Stimulated activated CD4-positive, alpha-beta T cell treated with anti-CD3 and anti-CD28 coated beads, Interleukin-15, amount 100 ng/mL, for 1 hour (primary cell): ENCODE measurements at places on chromosomes 5 and 9.

- peak; percentile 18 for DNase-seq
Observed at GRCh38 chr9:126690431-126691051, 76.8 kb downstream of the LMX1B start.

GRCh38 chr5:138952962-138953361, 77.8 kb upstream of the LRRTM2 start:
- DNase-seq, result no peak

DNA sequence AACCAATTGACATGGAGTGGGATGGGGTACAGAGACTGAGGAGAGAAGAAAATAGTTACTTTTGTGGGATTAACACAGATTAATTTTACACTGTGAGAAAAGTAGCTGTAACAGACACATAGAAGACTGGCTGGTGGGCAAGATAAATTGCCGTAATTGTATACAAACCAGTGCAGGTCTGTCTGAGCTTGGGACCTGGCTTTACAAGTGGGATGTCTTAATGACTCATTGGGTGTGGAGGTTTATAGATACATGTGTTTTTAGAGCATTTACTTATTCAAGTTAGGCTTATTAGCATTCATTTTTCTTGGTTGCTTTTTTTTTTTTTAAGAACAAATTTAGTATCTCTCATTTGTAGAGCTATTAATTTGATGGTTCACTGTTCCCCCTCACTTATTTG, 37.5 kb downstream of the SLC44A1 start:
- DNase-seq, result no peak

- no peak for DNase-seq
Observed at GRCh38 chr5:154095904-154096303, 57.1 kb downstream of the MFAP3 start.

DNA sequence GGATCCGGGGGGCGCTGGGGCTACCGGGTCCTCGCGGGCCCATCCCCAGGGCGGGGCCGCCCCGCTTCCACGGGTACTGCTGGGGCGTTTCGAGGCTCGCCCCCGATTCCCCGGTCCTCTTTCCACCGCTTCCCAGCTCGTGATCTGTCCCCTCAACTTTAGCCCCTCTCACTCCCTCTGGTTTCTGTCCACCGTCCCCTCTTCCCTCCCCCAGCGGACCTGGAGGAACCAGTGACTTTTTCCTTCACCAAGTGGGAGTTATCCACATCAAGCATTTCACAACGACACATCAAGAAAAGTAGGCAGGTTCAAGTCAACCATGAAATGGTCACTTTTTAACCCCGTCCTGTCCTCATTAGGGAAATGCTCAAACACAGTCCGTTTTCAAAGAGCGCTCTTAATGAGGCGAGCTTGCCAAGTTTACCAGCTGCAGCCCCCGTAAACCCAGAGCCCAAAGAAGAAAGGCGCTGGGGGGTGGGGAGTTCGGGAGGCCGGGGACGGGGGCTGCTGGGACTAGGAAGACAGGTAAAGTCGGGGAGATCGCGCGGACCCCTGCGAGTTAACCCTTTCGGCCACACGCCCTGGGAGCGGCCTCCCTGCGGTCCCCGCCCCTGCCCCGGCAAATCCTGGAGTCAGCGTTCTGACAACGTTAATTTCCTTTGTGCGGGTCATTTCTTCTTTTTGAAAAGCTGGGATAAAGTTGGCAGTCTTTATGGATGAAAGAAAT, 2.1 kb upstream of the NFIB start:
- no peak for DNase-seq

DNA sequence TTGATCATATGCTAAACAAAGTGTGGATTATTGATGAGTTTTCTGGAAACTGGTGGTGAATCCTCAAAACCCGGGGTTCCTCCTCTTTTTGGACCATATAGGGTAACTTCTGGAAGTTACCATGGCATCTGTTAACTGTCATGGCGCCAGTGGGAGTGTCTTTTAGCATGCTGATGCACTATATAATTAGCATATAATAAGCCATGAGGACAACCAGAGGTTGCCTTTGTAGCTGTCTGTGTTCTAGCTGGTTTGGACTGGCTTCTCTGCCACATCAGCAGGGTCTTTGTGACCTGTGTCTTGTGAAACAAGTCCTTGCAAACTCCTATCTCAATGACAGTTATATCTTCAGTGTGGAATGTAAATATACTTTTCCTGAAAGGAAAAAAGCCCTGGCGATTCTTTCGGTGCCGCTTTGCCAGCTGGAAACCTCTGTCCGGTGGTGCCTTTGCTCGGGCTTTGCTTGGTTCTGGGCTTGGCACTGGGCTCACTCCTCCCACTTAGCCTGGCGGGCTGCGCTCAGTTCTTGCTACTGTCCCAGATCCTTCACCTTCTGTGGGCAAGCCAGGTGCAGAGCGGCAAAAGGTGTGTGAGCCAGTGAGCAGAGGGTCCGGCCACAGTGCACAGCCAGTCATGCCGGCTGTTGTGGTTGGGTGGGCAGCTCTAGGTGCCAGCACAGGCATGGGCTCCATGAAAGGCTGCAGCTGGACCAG, 20.4 kb downstream of the NXNL2 start:
- DNase-seq, result no peak

- DNase-seq, result no peak
Observed at GRCh38 chr5:38376404-38376803, 118.0 kb downstream of the EGFLAM start.

- DNase-seq, result no peak
Observed at GRCh38 chr5:176175101-176175852, 62.9 kb upstream of the SIMC1 start.

GRCh38 chr5:7208938-7209337, 187.0 kb upstream of the ADCY2 start:
- DNase-seq, result no peak

DNA sequence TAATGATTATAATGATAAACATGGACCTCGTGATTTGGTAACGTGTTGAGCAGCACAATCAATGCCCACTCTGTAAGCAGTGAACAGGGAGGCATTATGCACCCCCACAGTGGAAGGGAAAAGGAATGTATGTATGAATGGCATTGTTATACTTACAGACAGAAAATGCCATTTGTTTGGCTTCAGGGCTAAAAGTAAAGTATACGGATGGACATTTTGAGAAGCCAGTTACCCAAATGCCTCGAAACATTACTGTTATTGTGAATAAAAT, 260.2 kb upstream of the PPP1R2B start:
- no peak for DNase-seq

DNA sequence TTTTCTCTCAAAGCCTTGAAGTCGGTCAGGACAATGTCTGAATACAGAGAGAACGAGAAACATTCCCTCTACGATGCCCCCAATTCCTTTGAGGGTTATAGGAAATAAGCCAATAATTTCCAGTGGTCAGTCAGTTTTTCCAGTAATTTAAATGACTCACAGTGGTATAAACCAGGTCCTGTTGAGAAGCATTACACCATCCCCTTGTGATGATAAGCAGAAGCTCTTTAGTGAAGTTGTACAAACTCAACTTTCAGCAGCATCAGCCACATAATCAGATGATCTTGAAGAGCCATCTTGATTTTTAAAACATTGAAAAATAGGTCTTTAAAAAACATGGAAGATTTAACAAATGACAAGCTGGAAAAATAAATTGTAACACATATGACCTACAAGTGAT, 173.9 kb upstream of the ZNF462 start:
- DNase-seq, result no peak

DNA sequence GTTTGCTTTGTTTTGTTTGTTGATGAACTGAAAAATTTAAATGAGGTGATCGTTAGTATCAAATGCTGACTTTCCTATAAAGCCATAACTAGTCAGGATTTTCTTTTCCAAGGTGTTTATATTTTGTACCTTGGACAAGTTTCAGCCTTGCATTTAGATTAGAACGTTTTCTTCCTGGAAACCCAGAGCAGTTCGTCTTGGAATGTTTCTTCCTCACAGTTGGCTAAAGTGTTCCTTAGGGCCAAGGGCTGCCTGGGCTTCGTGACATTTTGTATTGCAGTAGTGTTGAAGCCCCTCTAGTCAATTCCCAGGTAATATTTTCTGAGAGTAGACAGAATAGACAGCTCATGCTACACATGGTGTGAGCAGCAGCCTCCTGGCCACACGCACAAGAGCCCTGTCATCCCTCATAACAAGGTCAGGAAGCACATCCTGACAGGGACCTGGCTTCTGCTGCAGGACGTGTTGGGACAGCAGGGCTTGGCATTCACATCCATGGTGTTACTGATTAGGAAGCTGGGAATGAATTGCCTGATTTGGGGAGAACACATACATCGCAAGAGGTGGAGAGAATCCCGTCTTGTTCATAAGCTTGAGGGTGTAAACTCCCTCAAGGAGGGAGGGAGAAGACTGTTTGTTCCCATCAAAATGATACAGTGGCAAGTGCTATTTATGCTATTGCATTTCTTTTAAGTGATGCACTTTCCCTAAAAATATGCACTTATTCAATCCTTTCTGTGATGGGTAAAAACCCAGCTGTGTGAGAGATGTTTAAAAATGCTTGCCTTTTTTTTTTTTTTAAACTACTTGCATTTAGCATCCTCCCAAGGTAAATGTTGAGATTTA, 31.7 kb downstream of the FUBP3 start:
- DNase-seq, result no peak

- DNase-seq, result no peak
Observed at GRCh38 chr5:110702704-110703103, 23.8 kb downstream of the TMEM232 start.

- DNase-seq, result no peak
Observed at GRCh38 chr9:97518166-97518908, 16.9 kb downstream of the TMOD1 start.

- DNase-seq, result no peak
Observed at GRCh38 chr9:8514760-8515159, 715.2 kb upstream of the DMAC1 start.

- DNase-seq, result no peak
Observed at GRCh38 chr9:133153227-133154096, 10.3 kb downstream of the GBGT1 start.

GRCh38 chr5:159362220-159362619, 31.9 kb upstream of the IL12B start:
- no peak for DNase-seq

DNA sequence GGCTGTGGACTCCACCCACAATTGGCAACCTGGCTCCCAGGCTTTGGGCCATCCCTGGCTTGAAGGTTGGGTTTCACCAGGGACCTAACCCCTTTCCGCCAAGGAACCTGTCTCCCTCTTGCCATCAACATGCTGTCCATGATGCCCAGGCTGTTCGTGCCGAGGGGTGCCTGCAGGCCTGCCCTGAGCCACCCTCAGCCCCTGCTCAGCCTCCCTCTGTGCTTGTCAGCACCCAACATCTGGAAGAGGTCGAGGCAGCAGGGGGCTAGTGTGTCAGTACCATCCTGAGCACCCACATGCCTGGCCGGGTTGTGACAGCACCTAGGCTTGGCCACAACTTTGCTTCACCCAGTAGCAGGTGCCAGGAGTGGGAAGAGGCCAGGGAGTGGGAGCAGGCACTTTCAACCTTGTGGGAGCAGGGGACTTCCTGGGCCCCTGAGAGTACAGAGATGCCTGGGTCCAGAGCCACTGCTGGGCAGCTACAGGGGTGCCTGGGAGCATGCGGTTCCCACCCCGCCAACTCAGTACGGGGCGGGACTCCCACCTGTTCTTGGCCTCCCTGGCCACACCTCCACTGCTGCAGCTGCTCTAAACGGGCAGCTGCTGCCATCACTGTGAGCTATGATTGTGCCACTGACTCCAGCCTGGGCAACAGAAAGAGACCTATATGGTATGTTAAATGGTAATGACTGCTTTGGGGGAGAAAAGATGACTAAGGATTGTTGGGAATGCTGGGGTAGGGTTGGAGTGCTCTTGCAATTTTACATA, 6.3 kb downstream of the PDCD1LG2 start:
- DNase-seq, result no peak

GRCh38 chr9:82600536-82601292, 462.2 kb downstream of the RASEF start:
- no peak for DNase-seq

DNA sequence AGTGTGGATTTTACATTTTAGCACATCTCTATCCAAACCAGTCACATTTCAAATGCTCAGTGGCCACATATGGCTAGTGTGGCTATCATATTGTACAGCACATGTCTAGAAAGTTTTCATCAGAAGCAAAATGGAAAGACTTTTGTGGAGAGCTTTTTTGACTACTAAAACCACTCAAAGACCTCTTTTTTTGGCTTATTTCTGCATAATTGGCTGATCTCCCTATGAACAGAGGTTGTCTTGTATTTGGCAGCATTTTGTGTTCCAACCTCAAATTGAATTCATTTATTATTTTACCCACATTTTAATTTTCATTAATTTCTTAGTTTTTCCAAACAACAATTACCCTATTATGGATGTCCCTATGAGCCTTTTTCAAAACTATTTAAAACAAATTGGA, 395.7 kb downstream of the TLE1 start:
- no peak for DNase-seq

DNA sequence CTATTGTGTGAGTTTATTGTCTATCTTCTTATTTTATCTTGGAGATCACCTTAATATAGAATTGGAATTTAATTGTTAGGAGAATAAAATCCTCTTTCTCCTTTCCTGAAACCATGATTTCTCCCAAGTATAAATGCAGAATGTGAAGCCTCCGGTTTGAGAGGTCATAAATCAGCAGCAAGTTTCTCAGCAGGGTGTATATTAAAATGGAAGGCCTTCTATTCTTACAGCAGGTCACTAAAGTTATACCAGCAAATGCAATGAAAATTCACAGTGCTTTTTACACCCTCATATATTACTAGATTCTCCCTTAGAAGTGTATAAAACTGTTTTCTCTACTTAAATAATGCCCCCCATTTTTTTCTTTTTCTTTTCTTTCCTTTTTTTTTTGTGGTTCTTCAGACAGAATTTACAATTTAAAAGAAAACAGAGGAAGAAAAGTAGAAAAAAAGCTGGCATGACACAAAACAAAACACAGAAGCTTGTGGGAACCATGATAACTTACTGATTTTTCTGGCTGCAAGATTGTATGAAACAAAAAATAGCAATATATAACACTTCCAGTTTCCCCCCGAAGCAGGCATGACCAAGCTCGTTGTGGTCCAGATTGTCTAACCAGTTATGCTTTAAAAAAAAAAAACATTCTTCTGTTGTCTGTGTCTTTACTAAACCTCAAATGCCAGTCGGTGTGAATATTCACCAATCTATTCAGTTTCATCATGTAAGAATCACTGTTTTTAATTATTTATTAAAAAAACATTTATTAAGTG, 211.2 kb downstream of the RAB3C start:
- no peak for DNase-seq
